Activated gamma-delta T cell (primary cell): ENCODE measurements at places on chromosomes 12 and 14.

DNA sequence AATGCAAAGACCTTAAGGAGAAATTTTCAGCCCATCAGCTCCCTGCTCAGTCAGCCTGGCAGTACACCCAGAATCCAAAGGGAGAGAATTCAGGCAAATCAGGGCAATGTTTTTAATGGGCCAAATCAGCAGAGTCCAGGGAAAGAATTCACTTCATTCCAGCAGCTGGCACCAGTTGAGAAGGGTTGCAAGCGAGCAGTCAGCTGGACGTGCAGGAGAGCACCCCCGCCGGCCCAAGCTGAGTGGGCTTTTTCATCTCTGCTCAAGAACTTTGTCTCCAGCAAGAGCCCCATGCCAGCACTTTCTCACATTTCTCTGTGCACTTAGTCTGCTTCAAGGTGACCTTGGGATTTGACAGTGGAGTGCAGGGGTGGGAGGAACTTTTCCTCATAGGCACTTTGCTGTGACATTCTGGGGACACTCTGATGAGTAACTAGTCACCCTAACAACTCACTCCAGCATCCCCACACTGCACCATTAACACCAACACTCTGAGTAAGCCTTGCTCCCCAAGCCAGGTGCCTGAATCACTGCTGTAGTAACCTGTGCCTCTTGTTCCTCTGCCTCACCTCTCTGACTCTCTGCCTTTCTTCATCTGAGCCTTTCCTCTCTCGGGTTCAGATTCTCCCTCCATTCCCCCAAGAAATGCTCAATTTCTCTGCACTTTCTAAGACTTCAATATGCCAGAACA, 2.2 kb downstream of the ENDOU start:
- no peak for DNase-seq

DNA sequence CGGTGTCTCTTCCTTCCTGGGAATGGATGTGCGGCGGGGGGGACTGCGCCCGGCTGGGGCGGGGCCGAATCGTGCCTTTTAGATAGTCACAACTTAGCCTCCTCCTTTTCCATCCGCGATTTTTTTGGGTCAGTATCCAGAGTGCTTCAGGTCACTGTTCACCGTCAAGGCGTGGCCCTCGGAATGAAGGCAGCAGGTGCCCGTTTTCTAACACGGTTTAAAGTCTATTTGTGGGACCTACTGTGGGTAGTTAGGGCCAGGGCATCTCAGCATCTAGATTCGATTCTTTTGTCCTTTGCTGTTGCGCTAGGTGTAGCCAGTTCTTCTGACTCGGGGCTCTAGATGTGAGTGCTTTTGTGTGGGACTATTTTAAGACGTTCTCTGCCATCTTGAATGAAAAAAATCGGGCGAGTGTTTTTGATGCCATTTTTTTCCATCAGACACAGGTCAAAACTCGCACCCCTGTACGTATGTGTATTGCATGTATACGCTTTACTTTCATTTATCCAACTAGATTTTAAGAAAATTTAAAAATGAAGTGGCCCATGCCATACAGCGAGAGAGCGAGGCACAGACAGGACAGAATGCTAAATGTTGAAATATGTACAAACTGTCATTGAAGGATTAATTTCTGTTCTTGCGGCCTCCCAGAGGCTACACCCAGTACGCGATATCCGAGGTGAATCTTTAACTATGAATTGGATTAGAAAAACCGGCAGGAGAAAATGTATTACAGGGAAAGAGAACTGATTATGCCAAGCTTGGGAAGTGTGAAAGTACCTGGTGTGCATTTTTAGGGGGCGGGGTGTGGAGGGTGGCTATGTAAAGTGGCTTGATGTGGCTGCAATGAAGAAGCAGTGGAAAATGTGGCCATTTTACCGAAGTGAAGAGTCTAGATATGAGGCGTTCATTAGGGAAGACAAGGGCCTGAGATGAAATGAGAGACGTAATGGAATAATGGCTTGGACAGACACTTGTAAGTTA, 835 bp downstream of the VEZT start:
- DNase-seq: no peak

- no peak for DNase-seq
These were observed 1.5 kb downstream of the MAP4K5 start for GRCh38 chr14:50530794-50531365.

- no peak for DNase-seq
These were observed 152.3 kb downstream of the ATXN7L3B start for GRCh38 chr12:74689929-74690328.

- DNase-seq: no peak
These were observed 18.7 kb downstream of the DTX1 start for GRCh38 chr12:113075137-113075683.

DNA sequence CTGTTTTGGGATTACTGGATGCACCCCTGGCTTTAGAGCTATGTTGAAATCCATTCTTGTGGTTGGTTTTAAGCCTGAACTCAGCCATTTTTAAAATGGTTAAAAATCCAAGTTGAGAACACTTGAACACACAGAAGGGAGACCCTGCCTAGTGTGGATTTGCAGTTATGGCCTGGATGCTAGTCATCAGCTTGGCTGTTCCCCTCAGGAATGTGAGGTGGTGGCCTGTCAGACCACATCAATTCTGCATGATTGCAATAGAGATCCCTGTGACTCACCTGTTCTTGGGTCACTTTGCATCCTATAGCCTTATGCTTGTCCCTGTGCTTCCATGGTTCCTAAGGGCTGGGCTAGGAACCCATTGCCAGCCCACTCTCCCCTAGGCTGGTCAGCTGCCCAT, 454.1 kb downstream of the ATP23 start:
- DNase-seq: no peak

- no peak for DNase-seq
These were observed 3.7 kb downstream of the HOXC10 start for GRCh38 chr12:53988541-53989226.

DNA sequence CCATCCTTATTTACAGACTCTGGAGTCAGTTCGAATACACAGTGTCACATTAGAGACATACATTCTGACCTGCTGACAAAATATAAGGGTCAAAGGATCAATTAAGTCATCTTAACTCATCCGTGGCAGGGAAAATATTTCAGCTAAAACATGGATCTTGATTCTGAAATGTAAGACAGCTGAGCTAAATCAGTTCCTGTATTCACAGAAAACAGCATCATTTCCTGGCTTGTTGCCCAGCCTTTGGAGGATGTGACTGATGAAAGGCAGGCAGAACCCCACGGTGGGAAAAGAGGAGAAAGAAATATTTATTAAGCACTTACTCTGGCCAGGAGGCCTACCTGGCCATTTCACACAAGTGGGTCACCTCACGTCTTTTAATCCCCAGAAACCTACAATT, 101.9 kb downstream of the GAS2L3 start:
- DNase-seq: no peak

DNA sequence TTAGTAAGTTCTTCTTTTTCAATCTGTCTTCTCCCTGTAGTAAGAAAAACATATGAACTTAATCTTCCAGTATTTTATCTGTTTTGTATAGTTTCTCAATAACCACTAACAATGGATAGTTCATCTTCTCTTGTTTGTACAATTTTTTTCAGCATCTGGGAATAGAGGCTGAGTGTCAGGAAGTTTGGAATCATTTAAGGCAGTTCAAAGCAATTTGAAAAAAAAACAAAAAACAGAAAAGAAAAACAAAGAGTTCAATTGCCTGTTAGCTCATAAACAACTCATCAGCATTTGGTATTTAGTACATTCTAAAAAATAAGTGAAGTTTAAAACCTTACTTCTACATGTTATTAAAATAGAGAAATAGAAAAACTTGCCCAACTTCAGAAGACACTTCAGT, 116.8 kb downstream of the PLCZ1 start:
- no peak for DNase-seq

DNA sequence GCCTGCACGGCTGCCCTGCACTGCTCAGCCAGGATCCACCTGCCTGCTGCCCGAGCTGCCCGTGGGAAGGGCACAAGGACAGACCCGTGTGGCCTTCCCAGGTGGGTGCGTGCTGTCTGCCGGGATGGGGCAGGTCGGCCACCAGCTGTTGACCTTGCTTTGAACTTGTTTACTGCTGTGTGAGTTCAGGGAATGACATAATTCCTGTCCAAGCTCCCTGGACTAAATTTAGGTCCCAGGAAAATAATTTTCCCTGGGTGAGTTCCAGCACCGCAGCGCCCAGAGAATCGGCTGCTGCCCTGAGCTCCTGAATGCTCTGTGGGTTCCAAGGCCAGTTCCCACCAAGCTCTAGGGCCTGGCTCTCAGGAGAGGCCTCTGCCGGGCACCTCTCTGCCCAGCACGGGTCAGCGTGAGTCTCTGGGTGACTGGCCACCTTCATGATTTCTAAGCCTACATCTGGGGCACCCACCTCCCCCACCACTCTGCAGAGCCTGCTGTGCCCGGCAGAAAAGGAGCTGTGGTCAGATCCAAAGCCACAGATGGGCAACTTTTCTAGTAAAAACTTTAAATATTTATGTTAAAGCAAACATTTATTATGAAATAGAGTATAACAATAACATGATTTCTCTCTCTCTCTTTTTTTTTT, 27.2 kb upstream of the MLXIP start:
- no peak for DNase-seq

- no peak for DNase-seq
These were observed 44.1 kb upstream of the EML1 start for GRCh38 chr14:99749142-99749541.

DNA sequence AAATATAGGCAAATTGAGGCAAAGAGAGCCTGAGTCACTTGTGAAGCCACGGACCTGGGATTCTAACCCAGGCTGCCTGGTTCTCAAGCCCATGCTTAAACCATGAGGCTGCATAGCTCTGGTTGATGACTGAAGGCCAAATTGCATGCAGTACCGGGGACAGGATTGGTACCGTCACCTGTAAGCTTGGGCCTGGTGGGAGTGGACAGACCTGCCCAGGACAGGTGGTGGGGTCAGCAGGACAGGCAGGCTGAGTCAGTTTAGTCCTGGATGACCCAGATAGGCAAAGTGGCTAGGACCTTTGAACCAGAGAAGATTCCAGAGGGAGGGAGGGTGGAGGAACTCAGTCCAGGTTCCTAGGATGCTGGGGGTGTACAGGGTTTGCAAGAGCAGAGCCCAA, 25.8 kb downstream of the RIN3 start:
- no peak for DNase-seq

DNA sequence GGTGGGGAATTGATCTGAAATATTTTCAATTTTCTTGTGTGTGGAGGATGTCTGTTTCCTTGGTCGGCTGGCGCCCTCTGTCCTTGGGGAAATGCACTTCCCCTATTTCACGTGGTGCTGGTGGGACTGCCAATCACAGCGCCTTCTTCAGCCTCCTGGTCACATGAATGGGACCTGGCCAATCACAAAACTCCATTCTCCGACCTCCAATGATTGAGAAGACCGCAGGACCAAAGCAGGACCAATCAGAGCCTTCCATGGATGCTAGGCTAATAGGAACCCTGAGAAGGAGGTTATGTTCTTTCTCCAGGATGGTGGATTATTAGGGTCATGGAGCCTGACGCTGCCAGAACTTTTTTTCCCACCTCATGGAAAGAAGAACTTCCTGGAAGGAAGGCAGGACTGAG, 188.7 kb downstream of the TTC8 start:
- DNase-seq: no peak

DNA sequence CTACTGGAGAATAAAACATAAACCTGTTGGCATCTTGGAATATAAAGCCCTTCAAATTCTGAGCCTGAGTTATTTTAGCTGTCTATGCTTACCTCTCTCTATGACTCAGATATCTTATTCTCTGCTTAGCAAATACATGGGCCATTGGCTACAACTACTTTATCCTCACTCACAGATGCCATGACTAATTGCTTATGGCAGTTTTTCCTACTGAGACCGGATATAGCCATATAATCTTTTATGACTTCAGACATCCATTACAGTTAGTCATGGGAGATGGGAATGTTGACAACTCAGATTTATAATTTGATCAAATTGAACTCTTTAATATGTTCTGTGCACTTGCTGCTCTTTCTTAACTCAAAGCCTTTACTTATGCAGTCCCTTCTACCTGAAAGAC, 502.4 kb upstream of the ATP2B1 start:
- DNase-seq: no peak

DNA sequence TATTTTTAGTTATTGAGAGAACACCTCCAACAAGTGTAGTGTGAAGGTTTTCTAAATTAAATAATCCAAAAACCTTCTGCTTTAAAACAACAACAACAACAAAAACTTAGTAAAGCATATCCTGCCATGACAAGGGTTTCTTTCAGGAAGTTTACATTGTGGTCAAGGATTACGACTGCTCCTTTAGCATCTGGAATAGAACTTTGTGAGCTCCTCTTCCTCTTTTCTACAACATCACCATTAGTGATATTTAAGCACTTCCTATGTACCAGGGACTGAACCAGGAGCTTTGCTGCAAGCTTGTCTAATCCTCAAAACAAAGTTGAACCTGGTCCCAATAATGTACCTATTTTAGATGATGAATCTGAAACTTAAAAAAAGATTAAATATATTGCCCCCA, 315.4 kb upstream of the KITLG start:
- no peak for DNase-seq

GRCh38 chr12:79933532-79934264, 1.2 kb downstream of the PPP1R12A start:
- DNase-seq: no peak

DNA sequence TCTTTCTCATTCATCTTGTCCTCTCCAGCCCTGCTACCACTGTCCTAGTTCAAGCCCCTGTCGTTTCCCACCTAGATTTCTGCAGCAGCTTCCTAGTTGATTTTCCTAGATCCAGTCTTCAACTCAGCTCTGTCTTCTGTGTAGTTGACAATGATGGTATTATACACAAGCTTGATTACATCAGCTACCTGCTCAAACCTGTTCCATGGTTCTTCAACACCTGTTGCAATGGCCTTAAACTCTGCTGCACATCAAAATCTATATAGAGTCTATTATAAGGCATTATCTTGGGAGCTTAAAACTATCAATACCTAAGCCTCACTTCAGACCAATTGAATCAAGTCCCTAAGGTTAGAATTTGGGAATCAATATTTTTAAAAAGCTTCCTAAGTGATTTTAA, 71.7 kb upstream of the PELI2 start:
- DNase-seq: no peak

DNA sequence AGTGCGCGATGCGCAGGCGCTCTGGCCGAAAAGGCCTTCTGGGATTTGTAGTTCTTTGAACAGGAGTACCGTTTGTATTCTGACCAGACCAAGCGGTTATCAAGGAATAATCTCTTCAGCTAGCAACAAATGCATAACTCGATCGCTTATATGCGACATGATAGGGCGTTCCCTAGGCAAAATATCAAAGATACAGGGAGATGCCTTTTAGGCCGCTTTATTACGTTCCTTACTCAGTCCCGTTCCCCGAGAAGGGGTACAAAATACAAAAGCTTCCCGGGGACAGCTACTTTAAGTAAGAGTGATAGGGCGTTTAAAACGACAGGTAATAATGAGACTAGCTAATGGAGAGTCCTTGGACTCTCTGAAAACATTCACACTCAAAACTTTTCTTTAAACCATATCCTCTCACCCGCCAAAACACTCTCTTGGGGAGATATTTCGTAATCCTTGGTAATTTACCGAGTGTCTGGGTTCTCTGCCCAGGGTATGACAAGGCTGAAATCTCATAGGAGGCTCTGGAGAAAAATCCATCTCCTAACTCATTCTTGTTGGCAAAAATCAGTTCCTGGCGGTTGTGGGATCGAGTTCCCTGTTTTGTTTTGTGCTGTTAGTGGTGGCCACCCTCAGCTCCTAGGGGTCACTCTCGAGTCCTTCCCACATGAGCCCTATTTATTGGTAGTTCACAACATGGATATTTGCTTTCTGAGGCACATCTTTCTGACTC, 412 bp upstream of the SNW1 start:
- DNase-seq: no peak

- DNase-seq: no peak
These were observed 21.8 kb upstream of the LRRK2 start for GRCh38 chr12:40203060-40203430.

GRCh38 chr14:93734086-93734822, 54.0 kb downstream of the PRIMA1 start:
- no peak for DNase-seq
